ENCODE measurements at places on chromosomes 7 and 10. TPM values are rescaled to one million over a fixed set of nuclear protein-coding genes. Genes with fewer than 3 reads are reported as not detected.
A peak's percentile ranks its signal among the peaks of the same experiment; 100 is the strongest.

DNA sequence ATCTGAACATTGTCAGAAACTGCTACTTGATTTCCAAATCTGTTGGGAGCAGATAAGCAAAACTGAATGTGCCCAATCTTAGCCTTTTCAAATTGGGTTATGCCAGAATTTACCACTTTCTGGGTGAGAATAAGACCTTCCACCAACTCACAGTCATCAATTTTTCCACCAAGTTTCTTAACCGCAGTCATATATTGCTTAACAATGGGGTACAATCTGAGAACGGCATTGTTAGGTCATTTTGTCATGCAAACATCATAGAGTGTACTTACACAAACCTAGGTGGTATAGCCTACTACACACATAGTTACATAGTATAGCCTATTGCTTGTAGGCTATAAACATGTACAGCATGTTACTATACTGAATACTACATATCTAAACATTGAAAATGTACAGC, 16.0 kb downstream of the MRPS33 start:
- no peaks in the 10 kb centered on the region for H3K27me3 ChIP-seq
- H3K27ac ChIP-seq: no peak overlapping the region
- no peak for DNase-seq
- no peaks in the 10 kb centered on the region for H3K36me3 ChIP-seq
- H3K4me1 ChIP-seq: no peaks in the 10 kb centered on the region
- H3K4me3 ChIP-seq: no peak overlapping the region

DNA sequence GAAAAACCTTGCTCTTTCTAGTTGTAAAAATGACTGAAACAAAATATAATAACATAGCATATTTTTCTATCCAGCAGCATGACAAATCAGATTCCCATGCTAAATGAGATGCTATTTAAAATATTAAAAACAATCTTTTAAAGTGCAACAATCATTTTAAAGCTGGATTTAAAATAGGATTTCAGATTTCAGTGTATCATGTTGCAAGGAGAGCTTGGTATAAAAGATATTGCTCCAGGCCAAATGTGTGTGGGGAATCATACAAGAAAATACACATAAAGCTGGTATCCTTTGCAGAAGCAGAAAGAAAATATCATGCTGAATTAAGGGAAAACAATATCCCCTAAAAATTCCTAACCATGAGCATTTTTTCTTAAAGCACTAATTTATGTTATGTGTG, 42.2 kb downstream of the SLC13A1 start:
- no peak for DNase-seq
- H3K27ac ChIP-seq: no peak overlapping the region
- no peaks in the 10 kb centered on the region for H3K36me3 ChIP-seq
- H3K27me3 ChIP-seq: no peaks in the 10 kb centered on the region
- no peak overlapping the region for H3K4me3 ChIP-seq
- H3K4me1 ChIP-seq: no peaks in the 10 kb centered on the region

GRCh38 chr10:73941300-73941699, 30.4 kb downstream of the PLAU start:
- H3K4me3 ChIP-seq: no peak overlapping the region
- no peaks in the 10 kb centered on the region for H3K36me3 ChIP-seq
- H3K27ac ChIP-seq: no peak overlapping the region
- DNase-seq: peak; percentile 64
- no peaks in the 10 kb centered on the region for H3K27me3 ChIP-seq

DNA sequence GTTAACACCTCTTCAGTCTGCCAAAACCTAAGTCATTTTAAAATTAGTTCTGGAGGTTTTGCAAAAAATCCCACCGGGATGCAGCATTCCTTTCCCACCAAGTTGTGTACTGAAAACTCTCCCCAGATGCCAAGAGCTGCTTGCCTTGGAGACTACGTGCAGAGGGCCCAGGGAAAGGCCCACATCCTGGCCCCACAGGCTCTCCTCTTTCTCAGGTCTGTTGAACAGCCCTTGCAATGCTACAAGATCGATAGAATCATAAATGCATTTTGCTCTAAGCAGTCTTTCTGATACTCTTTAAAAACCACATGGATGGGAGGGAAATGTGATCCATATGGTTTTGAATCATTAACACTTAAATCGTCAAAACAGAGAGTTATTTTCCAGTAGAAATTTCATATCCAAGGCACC, 126.7 kb upstream of the ZMIZ1 start:
- no peak overlapping the region for H3K27ac ChIP-seq
- no peaks in the 10 kb centered on the region for H3K36me3 ChIP-seq
- no peak for DNase-seq
- H3K27me3 ChIP-seq: no peaks in the 10 kb centered on the region

DNA sequence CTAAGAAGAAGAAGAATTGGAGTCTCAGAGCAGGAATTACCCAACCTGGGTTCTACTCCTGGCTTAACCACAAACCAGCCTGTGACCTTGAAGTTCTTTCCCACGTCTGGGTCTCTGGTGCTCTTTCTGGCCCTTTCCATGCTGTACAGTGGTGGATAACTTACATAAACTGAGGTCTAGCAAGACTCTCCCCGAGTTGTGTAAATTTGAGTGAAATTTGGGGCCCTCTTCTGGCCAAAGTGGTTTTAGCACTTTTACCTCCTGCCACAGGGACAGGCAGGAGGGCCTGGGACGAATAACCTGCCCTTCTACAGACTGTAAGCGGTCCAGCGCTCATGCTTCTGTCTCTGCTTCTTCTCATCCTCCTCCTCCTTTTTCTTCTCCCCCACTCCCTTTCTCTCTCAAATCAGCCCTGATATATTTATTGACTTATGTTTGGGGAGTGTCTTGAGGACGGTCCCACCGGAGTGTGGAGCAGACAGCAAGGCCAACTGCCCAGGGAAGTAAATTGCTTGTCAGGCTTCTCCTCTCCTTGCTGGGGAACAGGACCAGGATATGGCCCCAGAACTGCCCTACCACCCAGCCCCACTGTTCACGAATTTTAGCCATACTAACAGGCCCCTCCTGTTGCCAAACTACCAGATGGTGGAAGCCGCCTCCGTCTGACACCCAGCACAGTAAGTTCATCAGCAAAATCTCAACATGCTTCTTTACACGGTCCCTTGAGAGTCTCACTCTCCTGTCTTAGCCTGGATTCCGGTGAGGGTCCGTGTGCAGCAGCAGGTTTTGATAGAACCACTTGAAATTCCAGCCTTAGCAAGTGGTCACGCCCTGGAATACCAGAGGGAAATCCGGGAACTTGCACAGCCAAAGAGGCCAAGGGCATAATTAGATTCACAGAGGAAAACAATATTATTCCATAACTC, 4.0 kb upstream of the SH3PXD2A start:
- H3K4me3 ChIP-seq: no peak overlapping the region
- H3K27me3 ChIP-seq: no peaks in the 10 kb centered on the region
- DNase-seq: peak; percentile 71

DNA sequence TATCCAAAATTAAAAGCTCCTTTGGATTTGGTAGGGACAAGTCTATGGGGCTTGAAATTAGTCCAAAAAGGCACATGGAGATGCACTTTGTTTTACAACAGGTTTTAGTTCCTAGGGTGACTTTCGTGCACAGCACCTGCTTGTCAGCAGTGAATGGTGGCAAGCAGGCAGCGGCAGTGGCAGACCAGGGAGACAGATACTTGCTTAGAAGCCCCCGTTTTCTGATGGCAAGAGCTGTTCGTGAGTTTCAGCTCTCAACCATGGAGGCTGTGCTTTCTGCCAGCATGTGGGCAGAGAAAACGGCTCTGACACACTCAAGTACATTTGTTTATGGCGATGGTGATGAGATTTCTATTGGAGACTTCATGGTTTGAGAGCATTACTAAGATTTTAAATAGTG, 61.7 kb upstream of the SHH start:
- DNase-seq: no peak
- no peak overlapping the region for H3K4me3 ChIP-seq
- H3K36me3 ChIP-seq: no peaks in the 10 kb centered on the region
- no peaks in the 10 kb centered on the region for H3K27me3 ChIP-seq

DNA sequence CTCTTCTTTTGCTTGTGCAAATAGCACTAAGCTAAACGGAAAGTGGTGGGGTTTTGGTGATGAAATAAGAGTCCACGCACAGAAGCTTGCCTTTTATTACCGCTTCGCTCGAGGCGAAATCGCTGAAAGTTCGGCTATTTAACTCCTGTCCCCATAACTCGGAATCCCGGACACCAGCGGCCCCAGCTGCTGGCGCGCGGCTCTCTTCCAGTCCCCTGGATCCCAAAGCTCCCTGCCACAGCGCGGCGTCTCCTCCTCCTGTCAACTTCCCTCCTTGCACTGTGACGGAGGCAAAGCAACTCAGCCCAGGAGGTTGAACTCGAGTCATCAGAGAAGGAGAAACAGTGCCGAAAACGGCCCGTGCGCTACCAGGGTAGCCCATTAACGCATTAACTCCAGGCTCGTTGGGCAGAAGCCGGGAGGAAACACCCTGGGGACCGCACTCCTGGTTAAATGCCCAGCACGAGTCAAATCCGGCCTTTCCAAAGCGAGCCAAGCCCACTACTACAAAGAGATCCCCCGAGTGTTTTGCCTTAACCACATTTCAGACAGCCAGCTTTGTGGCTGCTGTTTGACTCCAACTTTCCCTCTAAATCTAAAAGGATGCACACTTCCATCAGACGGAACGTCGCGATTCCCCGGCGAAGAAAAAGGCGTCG, 1.3 kb downstream of the SEMA3D start:
- peak; percentile 85 for DNase-seq
- peak overlapping the region; percentile 39 for H3K27ac ChIP-seq
- no peaks in the 10 kb centered on the region for H3K36me3 ChIP-seq
- H3K4me3 ChIP-seq: peak overlapping the region; percentile 76
- H3K27me3 ChIP-seq: 0 out of 2 replicates have a peak, but pooled peaks cover 3% of the 10 kb centered on the region

DNA sequence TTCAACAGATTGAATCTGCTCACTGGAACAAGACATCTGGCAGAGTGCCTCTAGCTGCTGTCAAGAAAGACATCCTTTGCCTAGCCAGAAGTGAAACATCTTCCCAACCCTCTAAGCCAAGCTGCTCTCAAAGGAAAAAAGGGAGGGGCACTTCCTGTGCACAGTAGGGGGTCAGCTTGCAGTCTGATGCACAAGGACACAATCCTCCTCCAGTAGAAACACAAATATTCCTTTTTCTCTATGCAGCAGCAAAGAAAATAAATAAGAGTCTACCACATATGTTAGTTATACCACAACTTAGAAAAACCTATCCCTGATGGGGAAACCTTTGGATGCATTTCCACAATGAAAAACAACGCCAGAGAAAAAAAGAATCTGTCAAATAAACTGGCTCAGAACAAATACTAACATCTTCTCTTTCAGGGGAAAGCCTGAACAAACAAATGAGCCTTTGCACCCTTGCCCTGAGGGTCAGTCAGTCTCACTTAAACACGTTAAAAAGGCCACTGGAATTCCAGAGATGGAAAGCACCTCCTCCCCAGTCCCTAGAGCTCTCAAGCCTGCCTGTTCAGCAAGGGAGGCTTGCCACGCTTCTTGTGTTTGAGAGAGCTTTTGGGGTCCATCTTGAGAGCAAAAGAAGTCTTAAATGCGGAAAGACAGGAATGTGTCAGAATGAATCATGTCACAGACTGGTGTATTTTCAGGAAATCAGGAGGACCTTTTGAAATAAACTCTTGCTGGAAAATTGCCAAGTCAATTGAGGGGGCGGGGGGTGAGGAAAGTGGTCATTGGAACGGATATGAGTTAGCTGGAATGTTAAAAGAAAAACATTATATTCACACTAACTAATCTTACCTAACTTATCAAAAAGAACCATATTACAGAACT, 7.5 kb downstream of the LAMB1 start:
- H3K36me3 ChIP-seq: peaks cover 38% of the 10 kb centered on the region
- peak; percentile 69 for DNase-seq
- H3K4me3 ChIP-seq: peak overlapping the region; percentile 15
- no peaks in the 10 kb centered on the region for H3K27me3 ChIP-seq

GRCh38 chr10:110144507-110144906, 62.9 kb upstream of the MXI1 start:
- H3K36me3 ChIP-seq: peaks cover 5% of the 10 kb centered on the region
- no peaks in the 10 kb centered on the region for H3K27me3 ChIP-seq
- peaks cover 13% of the 10 kb centered on the region for H3K4me1 ChIP-seq
- DNase-seq: no peak
- H3K4me3 ChIP-seq: no peak overlapping the region
- no peak overlapping the region for H3K27ac ChIP-seq

GRCh38 chr7:131080754-131081153, 246.9 kb upstream of the MKLN1 start:
- H3K4me1 ChIP-seq: peaks cover 22% of the 10 kb centered on the region
- no peak for DNase-seq
- peaks cover 6% of the 10 kb centered on the region for H3K36me3 ChIP-seq
- no peaks in the 10 kb centered on the region for H3K27me3 ChIP-seq
- no peak overlapping the region for H3K4me3 ChIP-seq

DNA sequence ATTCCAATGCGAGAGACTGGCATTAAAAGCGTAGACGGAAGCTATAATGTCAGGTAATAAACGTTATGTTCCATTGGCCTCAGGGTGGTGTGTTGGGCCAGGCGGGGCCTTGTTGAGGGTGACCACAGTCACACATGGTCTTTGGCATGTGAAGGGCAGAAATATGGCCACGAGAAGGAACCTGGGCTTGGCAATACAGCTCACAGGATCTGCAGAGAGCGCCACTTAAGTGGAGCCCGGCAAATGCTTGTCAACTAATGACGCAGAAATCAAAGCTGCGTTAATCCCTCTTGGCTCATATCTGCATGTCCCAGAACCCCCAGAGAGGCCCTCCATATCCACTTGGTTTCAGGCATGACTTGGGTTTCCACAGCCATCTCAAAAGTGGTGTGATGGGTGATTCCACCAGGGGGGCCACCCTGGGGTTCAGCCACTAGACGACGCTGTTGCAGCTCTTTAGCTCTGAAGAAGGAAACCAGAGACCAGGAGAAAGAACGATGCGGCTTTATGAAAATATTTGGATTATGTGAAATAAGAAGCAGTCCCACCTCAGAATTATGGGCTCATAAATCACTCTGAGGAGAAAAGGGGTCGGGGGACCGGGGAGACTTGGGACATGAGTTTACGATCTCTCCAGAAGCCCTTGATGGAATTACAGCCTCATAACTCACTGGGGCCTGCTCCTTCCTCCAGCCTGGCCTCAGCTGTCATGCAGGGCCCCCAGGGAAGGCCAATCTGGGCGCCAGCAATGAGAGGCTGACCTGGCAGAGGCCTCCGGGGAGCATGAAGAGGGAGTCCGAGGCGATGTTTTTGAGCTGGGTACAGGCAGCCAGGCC, 462.5 kb downstream of the PLXNA4 start:
- H3K27me3 ChIP-seq: no peaks in the 10 kb centered on the region
- H3K4me3 ChIP-seq: no peak overlapping the region
- DNase-seq: no peak
- H3K4me1 ChIP-seq: peaks cover 20% of the 10 kb centered on the region

GRCh38 chr10:35027567-35027966, 62.6 kb downstream of the CUL2 start:
- peaks cover 60% of the 10 kb centered on the region for H3K36me3 ChIP-seq
- no peaks in the 10 kb centered on the region for H3K27me3 ChIP-seq
- peak; percentile 48 for DNase-seq
- no peak overlapping the region for H3K27ac ChIP-seq
- H3K4me3 ChIP-seq: no peak overlapping the region

GRCh38 chr10:30862486-30862885, 169.2 kb downstream of the ZNF438 start:
- no peaks in the 10 kb centered on the region for H3K36me3 ChIP-seq
- H3K27me3 ChIP-seq: no peaks in the 10 kb centered on the region
- peaks cover 30% of the 10 kb centered on the region for H3K4me1 ChIP-seq
- 0 out of 2 replicates have a peak overlapping the region, but pooled peaks have one; percentile 31 for H3K4me3 ChIP-seq
- H3K27ac ChIP-seq: peak overlapping the region; percentile 50

BAIAP2L1 gene
- total RNA-seq: 4.2 TPM

STEAP4 gene
- total RNA-seq: not detected

RARRES2 gene
- total RNA-seq: not detected

ADRB1 gene
- total RNA-seq: not detected

NPSR1 gene
- not detected for total RNA-seq

Data from GM23248 (cell line).